Stimulated activated naive CD4-positive, alpha-beta T cell (primary cell): ENCODE measurements at places on chromosomes 2 and 18.

DNA sequence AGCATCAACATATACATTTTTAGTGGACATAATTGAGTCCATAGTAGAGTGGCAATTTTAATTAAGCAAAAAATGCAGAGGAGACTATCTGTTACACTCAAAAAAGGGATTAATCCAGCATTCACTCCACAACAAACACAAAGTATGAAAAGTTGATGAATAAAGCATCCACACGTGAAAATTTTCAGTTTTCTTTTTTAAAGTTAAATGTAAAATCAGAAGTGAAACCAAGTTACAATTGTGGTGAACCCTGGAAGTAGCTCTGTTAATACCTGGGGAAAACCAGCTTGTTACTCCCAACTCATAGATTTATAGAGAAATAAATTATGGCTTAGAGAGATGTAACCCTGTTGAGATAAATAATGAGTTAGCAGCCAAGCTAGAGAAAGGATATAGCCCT is 807.8 kb downstream of the TRIB2 start:
- DNase-seq: no peak

DNA sequence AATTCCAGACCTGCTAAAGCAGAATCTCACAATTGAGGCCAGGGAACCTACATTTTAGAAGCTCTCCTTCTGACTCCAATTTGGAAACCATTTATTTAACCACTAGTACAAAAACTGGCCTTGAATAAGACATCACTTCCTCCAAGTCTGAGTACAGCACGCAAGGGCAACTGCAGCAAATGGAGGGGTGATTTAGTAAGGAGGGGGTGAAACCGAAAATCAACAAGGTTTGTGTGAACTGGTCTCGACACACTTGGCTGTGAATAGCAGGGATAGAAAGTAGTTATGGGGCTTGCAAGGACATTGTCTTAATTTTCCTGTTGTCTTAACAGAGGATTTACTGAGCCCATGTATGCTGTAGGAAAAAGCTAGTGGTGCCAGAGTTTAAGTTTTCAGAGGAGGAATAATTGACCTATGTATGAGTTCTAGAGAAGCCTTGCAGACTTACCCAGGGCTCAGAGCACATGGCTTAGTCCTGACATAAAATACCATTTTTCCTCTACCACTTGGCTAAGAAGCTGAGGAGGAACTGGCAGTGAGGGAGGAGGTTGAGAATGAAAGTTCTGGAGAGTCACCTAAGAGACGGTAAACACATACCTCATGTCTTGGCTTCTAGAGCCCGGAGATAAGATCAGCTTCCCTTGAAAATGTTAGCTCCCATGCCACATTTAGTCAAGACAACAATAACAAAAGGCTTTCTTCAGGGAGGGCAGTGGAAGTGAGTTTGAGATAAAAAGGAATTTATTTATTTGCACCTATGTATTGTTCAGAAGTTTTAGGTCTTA is 114.8 kb downstream of the SMAD2 start:
- no peak for DNase-seq

GRCh38 chr2:187842978-187843847 is 289.0 kb upstream of the TFPI start:
- DNase-seq: no peak

- DNase-seq: no peak
These were observed at the start of gene MOCOS for GRCh38 chr18:36187193-36187825. MOCOS (plus strand) TSS chr18:36187497; CDS start chr18:36187540, 43 bp downstream.

DNA sequence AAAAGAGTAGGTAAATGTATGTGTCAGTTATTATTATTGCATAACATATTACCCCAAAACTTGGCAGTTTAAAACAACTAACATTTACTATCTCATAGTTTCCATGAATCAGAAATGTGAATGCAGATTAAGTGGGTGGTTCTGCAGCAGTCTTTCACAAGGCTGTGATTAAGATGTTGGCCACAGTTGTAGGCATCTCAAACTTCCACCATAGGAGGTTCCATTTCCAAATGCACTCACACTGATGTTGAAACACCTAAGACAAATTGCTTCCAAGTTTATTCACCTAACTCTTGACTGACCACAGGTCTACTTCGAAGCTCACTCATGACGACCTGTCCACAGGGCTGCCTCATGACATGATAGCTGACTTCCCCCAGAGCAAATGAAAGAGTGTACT is 360.8 kb downstream of the GRB14 start:
- DNase-seq: no peak

- no peak for DNase-seq
These were observed 1021.2 kb downstream of the LRP1B start for GRCh38 chr2:141109633-141110032.

DNA sequence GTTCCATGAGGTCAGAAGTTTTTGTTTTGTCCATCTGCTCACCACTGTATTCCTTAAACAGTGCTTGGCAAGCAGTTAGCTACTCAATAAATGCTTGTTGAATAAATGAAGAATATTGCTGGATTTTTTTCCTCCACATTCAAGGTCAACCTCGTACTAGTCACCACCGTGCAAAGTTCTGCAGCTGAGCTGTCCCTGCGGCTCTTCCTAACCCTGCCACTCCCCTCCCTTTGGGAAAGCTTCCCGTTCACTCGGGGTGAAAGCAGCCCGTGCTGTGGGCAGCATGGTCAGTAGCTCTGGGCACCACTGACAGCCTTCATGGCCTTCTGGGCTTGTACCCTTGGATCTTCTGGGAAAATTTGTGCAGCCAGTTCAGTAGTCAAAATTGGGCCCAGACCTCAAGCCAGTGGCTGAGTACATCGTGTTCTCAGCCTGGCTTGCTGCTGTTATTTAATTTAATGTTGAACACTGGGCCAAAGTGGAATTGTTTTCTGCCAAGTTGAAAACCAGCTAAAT is 469.3 kb upstream of the RAB12 start:
- DNase-seq: no peak

DNA sequence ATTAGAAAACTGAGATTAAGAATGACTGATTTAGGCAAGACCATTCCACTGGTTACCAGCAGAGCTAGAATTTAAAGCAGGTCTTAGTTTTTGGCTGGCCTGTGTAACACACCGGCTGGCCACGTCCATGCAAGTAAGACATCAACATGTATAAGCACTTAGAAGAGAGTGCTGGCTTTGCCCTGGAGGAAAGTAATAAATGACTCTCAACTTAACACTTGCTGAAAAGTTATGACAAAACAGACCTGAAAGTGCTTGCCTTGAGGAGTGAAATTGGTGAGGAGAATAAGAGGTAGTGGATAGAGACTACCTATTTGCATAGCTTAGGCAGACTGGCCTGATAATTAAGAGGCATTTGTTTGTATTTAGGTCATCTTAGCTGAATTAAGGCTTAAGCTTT is 165.7 kb upstream of the KCNJ3 start:
- DNase-seq: no peak

DNA sequence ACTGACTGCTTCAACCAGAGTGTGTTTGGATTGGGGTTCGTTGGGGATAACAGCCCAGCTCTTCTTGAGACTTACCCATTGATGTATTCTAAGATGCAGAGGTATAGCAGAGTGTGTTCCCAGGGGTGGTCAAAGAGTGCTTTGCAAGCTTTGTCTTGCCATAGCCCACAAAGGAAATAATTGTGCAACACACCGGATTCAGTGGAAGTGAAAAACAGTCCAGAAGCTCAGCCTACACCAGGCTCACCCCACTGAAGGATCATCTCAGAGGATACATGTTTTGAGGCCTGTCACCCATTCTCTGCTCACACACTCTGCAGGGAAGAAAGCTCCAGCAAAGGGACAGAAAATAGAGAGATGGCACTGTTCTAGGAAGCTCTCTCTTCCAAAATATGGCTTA is 9.6 kb downstream of the CACNB4 start:
- no peak for DNase-seq

- DNase-seq: no peak
These were observed 26.1 kb downstream of the DGUOK start for GRCh38 chr2:73952499-73953446.

- no peak for DNase-seq
These were observed 11.9 kb upstream of the BCL2L11 start for GRCh38 chr2:111108745-111109271.

GRCh38 chr18:41761333-41762018 is 193.6 kb upstream of the PIK3C3 start:
- DNase-seq: no peak

- DNase-seq: no peak
These were observed 631.5 kb downstream of the NYAP2 start for GRCh38 chr2:226030788-226031646.

DNA sequence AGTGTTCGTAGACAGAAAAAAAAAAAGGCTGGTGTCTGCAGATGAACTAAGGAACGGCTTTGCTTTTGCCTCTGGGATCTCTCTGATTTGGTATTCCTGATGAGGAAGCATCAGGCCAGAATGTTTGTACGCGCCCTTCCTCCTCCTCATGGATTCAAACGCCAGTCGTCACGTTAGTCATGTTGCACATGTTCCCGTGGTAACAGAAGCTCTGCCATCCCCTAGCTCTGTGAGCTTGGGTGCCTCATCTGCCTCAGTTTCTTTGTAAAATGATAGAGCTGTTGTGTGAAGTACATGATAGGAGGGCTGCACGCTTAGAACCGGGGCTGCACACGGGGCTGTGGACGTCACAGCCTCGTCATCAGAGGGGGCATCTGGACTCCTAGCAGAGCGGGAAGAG is 47.0 kb downstream of the TSHZ1 start:
- no peak for DNase-seq

DNA sequence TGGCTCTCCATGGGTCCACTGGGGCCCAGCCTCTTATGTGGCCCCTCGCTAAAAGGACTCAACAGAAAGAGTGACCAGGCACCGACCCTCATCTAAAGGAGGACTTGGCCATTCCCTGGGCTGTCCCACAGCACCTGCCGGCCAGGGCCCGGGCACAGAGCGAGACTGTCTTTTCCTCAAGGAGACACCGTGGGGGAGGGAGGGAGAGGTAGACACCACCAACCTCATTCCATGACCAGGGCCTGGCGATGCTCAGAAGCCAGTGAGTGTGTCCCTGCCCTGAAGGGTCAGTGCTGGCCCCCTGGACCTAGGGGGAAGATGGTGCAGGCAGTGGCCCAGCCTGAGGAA is 39.8 kb upstream of the ALPP start:
- no peak for DNase-seq

GRCh38 chr2:148670773-148671172 is 26.2 kb downstream of the EPC2 start:
- no peak for DNase-seq

GRCh38 chr2:172929644-172930043 is 146.0 kb upstream of the MAP3K20 start:
- DNase-seq: no peak

- no peak for DNase-seq
These were observed 196.0 kb downstream of the ZEB2 start for GRCh38 chr2:144323946-144324345.

GRCh38 chr18:36200354-36200771 is 13.1 kb downstream of the MOCOS start:
- no peak for DNase-seq

GRCh38 chr18:23812546-23813440 is 123.5 kb downstream of the LAMA3 start:
- peak; percentile 3 for DNase-seq

DNA sequence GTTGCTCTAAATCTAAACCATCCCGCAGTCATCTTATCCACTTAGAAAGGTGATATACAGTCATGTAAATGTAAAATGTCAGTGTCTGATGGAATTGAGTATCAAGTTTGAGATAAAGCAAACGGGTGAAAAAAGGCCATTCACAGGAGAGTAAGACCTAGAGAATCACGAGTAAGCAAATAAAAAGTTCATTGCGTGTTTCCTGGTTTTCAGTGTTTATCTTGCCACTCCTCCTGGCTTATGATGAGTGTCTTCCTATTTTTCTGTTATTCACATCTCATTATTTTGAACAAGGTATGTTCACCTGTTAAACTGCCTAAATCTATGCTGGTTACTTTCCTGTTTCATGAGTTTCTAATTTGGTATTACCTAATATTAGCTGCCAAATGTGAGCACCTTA is 68.8 kb downstream of the ITGA4 start:
- no peak for DNase-seq

GRCh38 chr2:106356291-106356690 is 111.9 kb downstream of the RGPD3 start:
- DNase-seq: no peak

DNA sequence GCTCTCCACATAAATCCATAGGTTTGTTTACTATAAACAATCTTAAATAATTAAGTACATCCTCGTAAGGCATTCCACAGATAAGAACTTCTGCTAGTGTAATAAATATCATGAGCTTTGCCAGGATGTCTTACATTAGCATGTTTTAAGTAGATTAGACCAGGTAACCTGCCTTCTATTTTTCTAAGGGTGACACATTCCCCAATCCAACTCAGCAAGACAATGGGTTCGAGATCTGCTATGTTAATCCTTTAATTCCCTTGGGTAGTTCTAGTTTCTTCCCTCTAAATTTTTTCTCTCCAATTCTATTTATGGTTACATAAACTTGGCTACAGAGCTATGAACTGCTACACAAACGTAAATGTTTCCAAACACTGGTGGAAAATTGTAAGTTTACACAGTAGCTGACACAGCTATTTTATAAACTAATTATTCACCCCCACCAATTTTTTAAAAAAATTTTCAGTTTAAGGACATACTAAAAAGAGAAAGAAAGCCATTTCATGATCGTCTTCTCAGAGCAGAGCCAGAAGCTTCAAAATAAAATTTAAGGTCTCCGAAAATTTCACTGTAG is 386.5 kb upstream of the SLC39A10 start:
- DNase-seq: no peak

GRCh38 chr18:80246445-80247392 is 595 bp downstream of the PARD6G start:
- no peak for DNase-seq

DNA sequence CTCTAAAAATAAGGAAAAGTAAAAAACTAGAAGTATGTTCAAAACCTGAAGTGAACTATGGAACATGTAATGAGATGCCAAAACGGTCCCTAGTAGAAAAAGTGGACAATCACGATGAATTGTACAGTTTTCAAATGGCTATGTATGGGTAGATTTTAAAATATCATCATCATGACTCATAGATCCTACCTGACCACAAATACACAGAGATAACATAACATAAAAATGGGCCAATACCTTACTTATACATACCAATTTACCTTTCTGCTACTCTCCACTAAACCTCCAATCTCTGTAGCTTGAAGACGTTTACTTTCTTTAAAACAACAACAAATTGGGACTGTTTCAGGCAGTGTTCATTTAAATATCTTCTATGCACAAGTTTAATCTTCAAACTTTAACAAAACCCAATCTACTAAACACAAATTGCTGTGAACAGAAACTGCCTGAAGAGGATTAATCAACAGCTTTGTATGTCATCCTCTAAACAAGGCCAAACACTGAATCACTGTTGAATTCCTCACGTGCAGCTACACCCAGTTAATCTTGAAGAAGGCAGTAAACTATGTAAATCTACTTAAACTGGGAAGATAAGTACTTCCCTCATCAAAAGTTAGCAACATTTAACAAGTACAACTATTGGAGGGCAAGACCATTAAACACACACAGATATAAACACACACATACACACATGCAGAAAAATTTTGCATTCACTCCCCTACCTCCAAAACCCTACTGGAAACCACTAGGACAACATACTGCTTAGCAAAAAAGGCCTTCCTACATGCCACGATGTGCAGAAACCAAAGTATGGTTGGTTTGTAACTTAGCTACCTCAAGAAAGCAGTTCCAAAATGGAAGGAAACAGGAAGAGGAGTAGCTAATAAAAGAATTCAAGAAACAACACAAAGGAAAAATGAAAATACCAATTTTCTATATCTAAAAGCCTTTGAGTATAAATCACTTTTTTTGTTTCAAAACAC is 90.3 kb downstream of the RBMS1 start:
- DNase-seq: no peak
